Epithelial cell of prostate (primary cell): ENCODE measurements at places on chromosomes 16 and 17.
A peak's percentile ranks its signal among the peaks of the same experiment; 100 is the strongest.

- no peak for DNase-seq
These were observed 106.5 kb downstream of the CDH8 start for GRCh38 chr16:61929776-61930175.

- no peak for DNase-seq
These were observed 169.1 kb downstream of the XYLT1 start for GRCh38 chr16:17301593-17302135.

DNA sequence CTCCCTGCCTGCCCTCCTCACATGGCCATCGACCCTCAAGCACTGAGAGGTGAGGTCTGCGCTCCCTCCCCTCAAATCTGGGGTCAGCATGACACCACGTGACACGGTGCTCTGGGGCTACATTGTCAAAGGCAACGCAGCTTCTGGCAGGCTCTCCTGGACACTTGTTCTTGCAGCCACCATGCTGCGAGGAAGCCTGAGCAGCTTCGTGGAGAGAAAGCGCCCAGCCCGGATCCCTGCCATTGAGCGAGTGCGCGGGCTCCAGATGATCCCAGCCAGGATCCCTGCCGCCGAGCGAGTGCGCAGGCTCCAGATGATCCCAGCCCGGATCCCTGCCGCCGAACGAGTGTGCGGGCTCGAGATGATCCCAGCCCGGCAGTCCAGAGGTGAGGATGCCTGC is 70.9 kb upstream of the METRNL start:
- no peak for DNase-seq

DNA sequence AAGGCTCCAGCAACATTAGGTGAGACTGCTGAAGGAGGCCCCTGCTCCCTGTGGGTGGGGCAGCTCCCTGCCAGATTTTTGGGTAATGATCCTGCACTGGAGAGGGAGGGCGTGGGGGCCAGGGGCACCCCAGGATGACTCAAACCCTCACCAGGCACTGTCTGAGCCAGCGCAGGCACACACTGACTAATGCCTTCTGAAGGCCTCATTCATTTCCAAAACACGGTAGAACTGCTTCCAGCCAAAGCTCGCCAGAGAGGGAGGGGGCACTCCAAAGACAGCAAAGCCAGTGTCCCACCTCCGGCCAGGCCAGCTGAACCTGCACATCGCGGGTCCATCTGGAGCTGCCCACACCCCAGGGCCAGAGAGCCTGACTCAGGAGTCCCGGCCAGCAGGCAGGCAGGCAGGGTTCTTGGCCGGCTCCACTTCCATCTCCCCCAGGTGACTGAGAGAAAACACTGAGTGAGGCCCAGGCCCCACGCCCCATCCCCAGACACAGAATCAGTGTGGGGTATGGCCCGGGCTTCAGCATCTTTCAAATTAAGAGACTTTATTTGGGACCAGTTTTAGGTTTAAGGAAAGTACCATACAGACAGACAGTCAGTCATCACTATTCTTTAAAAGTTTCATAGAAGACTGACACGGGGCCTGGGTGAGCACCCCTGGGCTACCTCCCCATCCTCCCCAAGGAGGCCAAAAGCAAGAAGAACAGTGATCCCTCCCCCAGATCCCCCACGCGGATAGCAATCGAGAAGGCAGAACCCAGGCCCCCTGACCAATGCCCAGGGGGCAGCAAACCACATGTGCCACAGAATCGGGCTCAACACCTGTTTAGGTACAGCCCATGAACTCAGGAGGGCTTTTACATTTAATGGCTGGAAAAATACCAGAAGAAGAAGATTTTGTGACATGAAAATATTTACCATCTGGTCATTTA is 2.3 kb downstream of the PIEZO1 start:
- peak; percentile 60 for DNase-seq

DNA sequence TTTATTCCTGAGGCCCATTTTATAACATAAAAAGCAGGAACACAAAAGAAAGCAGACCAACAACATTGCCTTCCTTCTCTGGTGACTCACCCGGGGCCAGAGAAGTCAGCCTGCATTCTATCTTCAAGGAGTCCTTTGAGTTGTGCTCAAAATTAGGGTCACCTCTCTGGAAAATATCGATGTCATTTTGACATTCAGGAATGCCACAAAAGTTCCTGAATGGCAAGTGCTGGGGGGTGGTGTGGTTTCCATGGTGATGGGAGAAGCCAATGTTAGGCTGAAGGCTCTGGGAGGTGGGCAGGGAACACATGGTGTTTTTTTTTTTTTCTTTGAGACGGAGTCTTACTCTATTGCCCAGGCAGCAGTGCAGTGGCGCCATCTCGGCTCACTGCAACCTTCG is 159.6 kb downstream of the HAPSTR1 start:
- DNase-seq = no peak

DNA sequence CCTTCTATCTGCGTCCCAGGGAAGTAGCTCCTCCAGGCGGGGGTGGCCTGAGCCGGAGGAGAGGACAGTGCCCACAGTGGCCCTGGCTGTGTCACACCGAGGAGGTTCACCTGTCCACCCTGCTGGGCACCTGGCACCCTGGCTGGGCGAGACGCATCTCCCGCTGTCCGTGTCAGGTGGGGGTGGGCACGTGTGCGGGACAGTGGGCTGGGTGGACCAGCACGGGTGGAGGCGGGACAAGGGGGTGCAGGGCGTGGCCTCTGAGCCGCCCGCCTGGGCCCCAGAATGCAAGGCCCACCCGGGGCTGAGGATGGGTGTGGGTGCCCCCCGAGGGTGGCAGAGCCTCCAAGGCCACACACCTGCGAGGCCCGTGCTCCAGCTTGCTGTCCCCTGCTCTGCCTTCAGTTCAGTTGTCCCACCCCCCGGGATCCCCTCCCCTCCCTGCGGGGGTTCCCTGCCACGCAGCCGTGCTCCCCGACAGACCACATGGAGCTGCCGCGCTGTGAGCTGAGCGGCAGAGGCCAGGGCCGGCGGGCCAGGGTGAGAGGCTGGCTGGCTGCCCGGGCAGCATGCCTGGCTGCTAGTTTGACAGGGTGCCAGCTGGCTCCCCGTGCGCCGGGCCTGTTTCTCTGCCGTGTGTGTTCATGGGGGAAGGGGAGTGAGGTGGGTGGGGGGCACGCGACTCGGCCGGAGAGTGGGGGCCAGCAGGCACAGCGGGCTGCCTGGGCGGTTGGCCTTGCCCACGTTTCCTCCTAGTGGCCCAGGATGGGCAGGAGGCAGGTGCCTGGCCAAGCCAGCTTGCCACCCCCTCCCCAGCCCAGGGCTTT is 33.9 kb downstream of the BAHCC1 start:
- DNase-seq = no peak

GRCh38 chr16:26642047-26642664 is 424.6 kb upstream of the C16orf82 start:
- DNase-seq = no peak

DNA sequence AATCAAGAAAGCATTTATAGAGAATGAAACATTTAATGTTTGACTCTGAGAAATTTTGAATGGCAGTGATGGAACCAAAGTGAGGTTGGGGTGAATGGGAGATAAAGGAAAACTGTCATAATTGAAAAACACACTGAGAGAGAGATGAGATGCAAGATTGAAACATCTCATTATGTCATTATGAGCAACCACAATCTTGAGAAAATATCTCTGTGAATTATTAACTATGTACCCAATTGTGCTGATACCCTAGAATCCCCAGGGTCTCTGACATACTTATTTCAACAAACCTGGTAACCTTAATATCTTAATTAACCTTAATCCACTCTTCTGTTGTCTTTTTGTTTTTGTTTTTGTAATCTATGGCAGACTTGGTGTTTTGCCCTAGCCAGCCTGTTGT is 143.5 kb upstream of the HLF start:
- no peak for DNase-seq

DNA sequence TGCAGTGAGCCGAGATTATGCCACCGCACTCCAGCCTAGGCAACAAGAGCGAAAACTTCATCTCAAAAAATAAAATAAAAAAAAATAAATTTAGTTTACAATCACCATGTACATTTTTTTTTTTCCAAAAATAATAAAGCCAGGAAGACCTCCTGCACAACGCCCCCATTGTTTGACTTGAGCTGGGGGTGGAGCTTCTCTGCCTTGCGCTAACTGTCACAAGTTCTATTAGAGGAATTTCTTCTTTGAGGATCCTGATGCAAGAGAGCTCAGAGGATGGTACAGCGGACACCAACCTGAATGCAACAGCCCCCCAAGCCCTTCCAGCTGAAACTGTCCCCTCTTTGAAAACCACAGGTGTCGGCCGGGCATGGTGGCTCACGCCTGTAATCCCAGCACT is 24.9 kb upstream of the CBX4 start:
- DNase-seq = no peak

GRCh38 chr17:43953746-43954145 is at the start of gene PYY:
PYY (minus strand) TSS chr17:43953940; CDS start chr17:43953483, 457 bp downstream.
- DNase-seq = no peak

- DNase-seq = no peak
These were observed 7.8 kb upstream of the USP31 start for GRCh38 chr16:23156946-23157460.

DNA sequence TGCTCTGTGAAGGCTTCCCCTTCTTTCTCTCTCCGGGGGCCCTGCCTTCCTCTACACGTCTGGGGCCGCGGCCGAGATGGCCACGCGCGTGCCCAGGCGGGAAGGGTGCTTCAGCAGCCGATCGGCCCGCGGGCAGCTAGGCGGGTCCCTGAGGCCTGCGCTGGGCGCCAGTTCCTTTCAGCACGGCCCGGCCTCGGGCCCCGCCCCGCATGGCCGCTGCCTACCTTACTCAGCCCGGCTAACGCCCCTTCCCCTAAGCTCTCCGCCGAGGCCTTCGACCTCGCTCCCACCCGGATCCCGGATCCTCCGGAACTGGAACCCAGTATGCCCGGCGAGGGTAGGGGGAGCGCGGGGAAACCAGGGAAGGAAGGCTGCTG is 335 bp downstream of the TMEM11 start:
- DNase-seq = no peak

DNA sequence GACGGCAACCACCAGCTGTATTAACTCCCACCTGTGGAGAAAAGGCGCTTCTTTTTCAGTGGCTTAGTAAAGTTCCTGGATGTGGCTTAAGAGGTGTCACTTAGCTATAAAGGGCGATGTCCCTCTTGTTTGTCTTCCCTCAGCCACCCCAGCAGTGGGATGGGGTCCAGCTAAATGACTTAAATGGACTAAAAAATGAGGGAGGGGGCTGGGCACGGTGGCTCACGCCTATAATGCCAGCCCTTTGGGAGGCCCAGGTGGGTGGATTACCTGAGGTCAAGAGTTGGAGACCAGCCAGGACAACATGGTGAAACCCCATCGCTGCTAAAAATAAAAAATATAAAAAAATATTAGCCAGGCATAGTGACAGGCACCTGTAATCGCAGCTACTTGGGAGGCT is 667.5 kb upstream of the RBFOX1 start:
- no peak for DNase-seq

GRCh38 chr17:44110823-44111633 is 12.4 kb downstream of the HDAC5 start:
- no peak for DNase-seq

GRCh38 chr16:85422196-85422631 is 190.9 kb upstream of the GSE1 start:
- no peak for DNase-seq

DNA sequence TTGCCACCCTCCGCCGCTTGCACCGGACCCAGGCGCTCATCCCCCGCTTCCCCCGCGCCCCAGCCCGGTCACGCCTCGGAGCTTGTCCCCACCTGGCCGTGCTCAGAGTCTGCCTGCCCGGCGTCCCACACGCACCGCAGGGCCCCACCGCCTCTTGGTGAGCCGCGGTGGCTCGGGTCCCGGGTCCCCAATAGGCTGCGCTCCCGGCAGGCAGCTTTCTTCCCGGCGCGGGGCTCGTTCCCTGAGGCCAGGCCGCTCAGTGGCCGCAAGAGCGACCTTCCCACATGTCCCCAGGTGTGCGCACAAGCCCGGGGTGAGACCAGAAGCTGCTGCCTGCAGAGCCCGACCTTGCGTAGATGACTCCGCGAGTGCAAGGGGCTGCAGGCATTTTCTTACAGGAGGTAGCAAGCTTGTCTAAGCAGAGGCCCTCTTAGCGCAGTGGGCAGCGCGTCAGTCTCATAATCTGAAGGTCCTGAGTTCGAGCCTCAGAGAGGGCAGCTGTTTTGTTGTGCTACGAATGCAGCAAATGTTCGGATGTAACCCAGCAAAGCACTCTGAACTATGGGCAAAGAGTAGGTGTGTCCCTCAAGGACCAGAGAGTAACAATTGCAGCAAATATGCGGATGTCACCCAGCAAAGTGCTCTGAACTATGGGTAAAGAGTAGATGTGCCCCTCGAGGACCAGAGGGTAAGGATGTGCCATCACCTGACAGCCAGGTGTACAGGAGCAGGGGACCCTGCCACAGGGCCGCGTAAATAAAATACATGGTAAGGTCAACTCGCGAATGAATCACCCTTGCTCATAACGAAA is 15.6 kb downstream of the TLE7 start:
- DNase-seq = peak; percentile 92

DNA sequence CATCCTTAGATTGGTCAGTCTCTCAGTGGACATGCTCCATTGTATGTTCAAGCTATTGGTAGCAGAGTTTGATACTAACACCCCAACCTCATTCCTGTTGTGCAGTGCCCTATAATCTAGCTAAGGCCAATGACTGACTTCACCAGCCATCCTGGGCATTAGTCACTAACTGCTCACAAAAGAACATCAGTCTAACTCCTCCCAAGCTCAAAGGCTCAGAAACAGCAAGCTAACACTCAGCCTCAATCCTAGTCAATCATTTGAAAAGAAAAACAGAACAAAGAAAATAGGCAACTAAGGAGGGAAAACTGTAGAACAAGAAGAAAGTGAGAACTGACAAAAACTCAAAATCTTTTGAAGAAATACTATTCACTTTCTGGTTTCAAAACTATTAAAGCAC is 199.1 kb upstream of the C17orf78 start:
- peak; percentile 31 for DNase-seq

- no peak for DNase-seq
These were observed 44.4 kb downstream of the DNAH9 start for GRCh38 chr17:11642655-11643054.

DNA sequence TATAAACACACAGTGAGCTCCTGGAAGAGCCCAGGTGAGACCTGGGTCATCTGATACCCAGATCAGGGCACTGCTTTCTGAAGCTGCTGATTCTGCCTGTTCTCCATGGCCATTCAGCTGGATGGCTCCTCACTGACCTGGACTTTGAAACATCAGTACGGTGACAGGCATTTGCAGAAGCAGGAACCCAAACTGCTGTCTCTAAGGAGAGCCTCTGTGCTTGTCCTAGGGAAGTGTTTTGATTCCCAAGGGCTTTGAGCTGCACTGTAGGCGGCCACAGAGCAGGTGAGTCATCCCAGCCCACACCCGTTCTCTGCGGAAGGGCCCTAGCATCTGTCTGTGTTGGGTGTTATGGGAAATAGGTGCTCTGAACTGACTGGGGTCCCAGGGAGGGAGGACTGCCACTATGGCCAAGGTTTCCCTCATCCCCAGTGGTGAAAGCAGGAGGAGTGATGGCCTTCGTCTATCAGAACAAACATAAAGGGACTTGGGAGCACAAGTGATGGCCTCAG is 60.7 kb upstream of the ADCY9 start:
- peak; percentile 22 for DNase-seq

GRCh38 chr17:34360601-34361270 is 2.3 kb downstream of the CCL1 start:
- no peak for DNase-seq

DNA sequence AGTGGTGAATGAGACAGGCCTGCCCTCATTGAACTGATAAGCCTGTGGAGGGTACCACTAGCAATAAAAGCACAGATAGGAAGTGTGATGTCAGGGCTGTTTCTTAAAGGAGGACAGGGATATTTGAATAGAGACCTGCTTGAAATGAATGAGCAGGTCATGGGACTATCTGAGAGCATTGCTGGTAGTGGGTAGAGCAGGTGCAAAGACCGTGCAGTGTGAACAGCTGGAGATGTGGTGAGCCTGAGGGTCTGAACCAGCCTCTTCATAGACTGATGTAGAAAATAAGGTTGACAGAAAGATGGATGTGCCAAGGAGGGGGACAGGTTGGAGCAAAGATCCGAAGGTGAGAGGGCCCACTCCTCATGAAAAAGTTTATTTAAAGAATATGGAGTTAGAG is 2.4 kb downstream of the NUP93 start:
- DNase-seq = no peak
